ENCODE measurements at places on chromosomes 4 and X.

- no peak for DNase-seq
These were observed 118.0 kb upstream of the EDNRA start for GRCh38 chr4:147362938-147363337.

DNA sequence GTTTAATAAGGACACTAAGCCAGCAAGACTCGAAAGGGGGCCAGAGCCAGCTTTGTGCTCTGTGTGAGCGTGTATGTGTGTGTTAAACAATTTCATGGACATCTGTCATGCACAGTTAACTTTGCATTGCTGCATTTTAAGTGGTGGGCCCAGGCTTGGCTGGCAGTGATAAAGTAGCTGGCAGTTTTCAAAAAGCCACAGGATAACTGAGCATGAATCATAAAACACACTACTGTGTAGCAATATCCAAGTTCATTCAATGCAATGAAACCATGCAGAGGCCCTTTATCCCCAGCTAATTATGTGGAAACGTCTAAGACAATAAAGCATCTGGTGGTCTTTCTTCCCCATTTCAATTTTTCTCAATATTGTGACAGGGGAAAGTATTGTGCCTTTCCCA, 132.9 kb downstream of the NKX6-1 start:
- DNase-seq: no peak

DNA sequence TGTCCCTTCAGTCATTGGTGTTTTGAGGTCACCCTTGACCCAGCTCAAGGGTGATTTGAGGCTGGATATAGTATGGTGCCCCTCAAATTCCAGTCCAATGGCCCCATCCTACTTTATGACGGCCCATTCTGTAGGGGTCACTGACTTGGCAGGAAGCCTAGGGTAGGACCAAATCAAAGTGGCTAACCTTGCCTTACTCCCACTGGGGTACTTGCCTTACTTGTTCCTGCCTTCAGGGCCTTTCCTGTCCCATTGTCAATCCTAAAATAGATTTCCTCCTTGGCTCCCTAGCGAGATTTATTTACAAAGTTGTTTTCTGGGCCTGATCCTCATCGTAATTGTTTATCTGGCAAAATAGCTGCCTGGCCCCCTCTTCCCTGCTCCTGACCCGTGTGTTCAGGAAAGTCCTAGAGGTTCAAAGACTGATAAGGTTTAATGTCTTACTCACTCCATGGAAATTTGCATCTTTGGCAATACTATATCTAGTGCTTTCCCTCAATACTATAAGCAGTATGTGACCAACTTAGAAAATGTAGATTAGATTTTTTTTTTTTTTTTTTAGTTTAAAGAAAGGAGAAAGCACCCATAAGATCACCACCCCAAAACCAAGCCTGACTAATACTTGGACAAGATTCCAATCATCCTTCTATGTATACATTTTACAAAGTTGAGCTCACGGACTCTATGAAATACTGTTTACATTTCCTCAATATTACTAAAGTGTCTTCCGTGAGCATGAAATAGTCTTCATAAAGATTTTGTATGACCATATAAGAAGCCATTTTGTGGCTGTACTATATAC, 44.8 kb downstream of the MSN start:
- no peak for DNase-seq

DNA sequence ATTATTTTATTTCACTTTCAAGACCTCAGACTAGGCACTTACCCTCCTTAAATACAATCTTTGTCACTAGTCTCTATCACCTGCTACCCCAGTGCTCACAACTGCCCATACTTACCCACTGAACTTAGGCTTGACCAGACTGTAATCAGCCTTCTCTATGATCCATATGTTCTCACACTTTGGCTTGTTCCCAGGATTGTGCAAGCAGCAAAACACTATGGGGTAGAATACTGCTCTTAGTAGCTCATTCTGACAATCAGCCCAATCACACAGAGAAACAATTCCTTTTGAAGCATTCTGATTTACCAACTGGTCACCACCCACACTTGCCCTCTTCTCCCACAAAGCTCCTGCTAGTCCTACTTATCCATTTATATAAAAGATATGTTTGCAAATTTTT, 878.3 kb downstream of the FSTL5 start:
- no peak for DNase-seq

- no peak for DNase-seq
These were observed 2.2 kb downstream of the CLCN3 start for GRCh38 chr4:169622566-169622965.

DNA sequence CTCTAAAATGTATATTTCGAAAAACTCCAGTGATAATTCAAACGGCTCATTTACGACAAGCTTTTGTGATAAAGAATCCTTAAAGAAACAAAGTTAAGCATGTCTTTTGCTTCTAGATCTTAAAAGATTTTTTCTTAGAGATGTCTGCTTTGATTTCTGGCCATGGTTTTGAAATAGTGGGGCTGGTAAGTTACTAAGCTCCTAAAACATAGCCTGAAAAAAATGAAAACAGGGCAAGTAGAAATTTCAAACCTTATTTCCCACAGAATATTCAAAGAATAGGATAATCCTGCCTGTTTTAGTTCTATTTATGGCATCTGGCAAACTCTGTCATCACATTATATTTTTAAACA, 318.3 kb downstream of the ARHGAP24 start:
- no peak for DNase-seq

DNA sequence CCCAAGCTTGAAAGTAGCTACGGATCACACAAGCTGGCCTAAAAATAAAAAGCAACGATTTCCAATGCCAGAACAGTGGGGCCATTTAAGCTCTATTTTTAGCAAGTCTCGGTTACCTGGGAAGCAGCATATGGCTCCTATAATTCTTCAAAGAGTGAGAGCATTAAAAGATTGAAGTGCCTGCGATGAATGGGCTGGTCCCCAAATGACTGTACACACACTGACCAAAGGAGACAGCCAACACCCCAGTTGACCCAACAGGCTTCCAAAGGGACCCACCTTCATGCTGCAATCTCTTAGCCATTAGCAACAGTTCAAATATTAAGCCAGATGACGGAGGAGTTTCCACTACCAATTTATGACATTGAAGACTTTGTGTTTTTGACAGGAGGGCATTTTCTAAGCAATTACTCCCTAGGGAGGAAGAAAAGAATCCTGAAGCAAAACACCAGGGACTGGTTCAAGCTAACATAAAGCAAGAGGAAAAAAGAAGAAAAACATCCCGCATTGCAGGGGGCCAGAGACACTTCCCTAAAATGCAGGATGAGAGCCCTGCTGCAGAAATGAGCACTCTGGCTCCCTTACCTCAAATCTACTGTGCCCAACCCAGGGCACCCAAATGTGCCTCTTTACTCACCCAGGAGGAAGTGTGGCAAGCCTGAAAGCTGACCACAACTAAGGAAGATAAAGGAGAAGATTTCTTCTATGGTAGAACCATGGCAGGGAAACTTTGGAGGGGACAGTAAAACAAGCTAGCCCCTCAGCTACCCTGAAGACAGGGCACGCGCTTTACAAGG, 21.6 kb downstream of the SH3KBP1 start:
- no peak for DNase-seq

- DNase-seq: no peak
These were observed 70.4 kb upstream of the FHL1 start for GRCh38 chrX:136076942-136077341.

DNA sequence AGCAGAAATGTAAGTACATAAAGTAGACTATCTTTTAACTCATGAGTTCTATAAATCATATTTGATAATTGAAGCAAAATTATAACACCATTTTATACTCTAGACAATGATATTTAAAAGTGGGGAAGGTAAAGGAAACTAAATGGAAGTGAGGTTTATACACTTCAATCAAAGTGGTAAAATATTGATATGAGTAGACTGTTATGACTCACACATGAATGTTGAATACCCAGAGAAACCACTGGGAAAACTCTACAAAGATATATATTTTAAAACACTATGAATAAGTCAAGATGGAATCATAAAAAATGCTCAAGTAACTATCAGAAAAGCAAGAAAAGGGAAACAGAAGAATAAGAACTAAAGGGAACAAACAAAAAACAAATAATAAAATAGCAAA, 8.4 kb downstream of the VSIG1 start:
- no peak for DNase-seq

- no peak for DNase-seq
These were observed 7.4 kb downstream of the HERC3 start for GRCh38 chr4:88599714-88600113.

DNA sequence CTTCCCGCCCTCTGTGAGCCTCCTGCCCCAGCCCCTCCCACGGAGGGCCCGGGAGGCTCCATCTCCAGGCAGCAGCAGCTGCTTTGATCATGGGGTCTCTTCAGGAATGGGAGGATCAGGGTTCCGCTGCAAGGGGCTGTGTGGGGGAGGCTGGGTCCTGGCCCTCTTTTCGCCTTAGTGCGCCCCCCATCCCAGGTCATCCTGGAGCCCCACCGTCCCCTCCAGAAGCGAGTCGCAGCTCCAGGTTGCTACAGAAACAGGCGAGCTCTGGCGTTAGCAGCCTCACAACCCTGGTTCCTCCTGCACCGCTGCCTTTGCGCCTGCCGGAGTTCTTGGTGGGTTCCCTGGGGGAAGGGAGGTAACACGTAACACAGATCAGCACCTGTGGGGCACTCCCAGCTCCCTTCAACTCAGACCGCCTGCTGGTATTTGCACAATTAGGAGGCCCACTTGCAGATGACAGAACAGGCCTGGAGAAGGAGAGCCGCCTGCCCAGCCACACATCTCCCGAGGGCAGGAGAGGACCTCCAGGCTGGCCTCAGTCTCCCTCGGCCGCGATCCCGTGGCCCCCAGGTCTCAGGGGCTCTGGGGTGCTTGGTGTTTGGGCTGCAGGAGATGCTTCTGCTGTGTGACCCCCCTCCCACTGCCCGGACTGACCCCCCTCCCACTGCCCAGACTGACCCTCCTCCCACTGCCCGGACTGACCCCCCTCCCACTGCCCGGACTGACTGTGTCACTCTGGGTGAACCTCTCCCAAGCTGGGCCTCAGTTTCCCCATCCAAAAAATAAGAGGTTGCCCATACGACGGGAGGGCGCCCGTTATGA, 64.2 kb upstream of the ADRA2C start:
- DNase-seq: no peak

DNA sequence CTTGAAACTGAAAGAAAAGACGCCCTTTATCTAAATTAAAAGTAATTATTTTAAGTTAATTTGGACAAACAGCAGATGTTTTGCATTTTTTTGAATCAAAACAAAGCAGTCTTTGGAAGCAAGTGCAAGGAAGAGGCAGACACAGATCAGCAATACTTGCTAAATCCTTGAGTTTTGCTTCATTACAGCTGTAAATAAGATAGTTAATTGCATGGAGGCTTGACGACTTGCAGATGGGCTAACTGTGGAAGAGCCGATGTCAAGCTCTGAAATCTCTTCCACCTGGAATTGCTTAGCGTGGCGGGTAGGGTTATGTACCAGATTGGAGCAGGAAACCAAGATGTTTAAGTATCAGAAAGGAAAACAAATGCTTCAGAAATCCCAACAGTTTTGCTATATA, 148.8 kb downstream of the POLA1 start:
- DNase-seq: no peak

All from NK-92 treated with Interleukin-12 subunit alpha and Interleukin-12 subunit beta, amount 100 ng/mL, for 24 hours (cell line).